ENCODE measurements at places on chromosomes 7 and 10.

- DNase-seq, result no peak
These were observed 9.6 kb downstream of the PKD1L1 start for GRCh38 chr7:47938574-47939165.

DNA sequence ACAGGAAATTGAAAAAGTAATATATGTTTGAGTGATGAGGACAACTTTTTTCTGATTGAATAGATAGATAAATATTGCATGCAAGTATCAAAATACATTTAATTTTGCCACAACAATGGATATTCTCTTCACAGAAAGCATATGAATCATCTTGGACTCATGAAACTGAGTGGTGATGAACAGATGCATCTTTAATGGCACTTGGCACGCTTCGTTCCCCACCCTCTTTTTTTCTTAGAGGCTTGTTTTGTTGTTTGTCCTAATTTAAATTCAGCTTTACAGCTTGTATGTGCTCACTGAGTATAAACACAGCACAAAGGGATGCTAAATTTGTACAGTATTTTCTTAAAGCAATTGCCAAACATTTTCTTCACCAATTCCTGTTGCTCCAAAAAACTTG, 145.0 kb upstream of the YAE1 start:
- DNase-seq, result no peak

GRCh38 chr7:85343484-85343883, 156.6 kb upstream of the SEMA3D start:
- no peak for DNase-seq

DNA sequence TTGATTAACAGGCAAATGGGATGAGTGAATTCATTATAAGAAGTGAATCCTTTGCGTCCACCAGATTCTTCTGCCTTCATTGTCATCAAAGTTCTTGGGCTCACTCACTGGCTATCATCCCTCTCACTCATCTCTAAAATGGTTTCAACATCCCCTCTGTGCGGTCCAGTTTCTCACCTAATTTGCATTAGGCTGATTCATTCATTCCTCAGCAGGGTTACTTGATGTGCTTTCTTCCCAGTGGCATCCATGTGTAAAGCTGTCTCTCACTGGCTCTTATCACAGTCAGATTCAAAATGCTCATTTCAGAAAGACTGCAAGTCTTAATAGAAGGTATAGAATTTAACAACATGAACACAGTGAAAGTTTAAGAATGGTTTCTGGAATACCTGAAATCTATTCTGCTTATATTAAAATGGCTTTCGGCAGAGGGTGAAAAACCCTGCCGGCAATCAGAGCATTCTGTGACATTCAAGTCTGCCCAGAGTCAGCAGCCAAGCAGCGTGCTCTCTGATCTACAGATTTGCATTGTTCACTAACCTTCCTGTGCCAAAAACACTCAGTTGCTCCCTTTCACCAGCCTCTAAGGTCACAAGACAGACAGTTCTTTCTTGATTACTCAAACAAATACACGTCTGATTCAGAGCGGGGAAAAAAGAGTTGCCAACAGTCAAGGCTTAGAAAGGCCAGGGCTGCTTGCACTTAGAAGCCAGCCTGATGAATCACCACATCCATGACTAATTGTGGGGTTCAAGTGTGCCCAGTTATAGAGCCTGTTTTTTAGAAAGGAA, 106.7 kb downstream of the TES start:
- no peak for DNase-seq

DNA sequence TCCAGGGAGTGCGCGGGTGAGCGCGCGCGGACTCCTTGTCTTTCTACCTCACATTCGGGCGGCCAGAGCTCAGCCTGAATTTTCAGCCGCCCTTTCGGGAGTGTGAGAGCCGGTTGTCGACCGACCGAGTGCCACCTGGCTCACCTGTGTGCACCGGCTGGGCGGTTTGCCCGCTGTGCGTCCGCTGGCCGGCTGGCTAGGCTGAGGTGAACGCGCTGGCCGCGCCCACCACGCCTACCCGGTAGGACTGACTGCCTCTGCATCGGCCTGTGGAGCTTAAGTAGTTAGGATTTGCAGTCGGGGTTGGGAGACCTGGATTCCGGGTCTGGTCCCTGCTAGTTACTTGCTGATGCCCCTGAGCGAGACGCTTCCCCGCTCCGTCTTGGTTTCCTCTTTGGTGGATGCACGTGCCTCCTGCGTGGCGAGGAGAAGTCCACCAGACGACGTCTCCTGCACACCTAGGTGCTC, 553 bp downstream of the TSPAN15 start:
- DNase-seq, result no peak

GRCh38 chr7:33062023-33062781, at the start of gene NT5C3A:
Gene NT5C3A, minus strand, starts transcription at chr7:33062776. Its CDS starts 71 bp downstream, at chr7:33062705.
- no peak for DNase-seq

GRCh38 chr10:71837098-71837827, 13.8 kb downstream of the PSAP start:
- DNase-seq, result no peak

- no peak for DNase-seq
These were observed 116.1 kb downstream of the POM121L12 start for GRCh38 chr7:53151496-53151895.

- DNase-seq, result no peak
These were observed 52.6 kb upstream of the CAPZA2 start for GRCh38 chr7:116809636-116810266.

DNA sequence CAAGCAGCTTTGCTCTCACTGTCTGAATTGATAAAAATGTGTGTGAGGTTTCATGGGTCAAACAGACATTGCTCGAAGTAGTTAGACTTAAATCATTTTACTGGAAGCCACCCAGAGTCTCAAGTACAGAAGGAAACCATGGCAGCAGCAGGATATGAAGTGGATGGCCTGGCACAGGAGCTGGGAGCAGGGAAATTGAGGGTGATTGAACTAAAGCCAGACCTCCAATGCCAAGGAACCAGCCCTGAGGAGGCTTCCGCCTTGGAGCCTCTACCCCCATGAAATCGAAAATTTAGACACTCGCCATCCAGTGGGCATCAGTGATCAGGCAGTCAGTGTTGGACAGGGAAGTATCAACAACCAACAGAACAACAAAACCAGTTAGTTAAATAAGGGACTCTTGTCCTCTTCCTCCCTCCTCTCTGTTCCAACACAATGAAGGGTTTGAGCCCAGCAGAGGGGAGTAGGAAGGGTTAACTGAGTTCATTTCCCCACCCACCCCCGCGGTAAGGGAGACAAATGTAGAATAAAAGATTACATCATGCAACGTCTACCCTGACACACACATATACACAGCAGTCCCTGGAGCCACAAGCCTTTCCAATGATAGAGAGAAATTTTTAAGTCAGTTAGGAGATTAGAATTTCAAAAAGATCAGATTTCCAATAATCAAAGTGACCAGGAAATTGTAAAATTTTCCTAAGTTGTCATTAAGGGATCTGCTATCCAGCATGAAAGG, 156.3 kb downstream of the SLC16A9 start:
- DNase-seq, result no peak

- no peak for DNase-seq
These were observed 38.5 kb downstream of the CRTAC1 start for GRCh38 chr10:97991871-97992270.

GRCh38 chr7:121739465-121739864, 133.5 kb upstream of the PTPRZ1 start:
- DNase-seq, result no peak

GRCh38 chr7:91230100-91230499, 34.1 kb upstream of the FZD1 start:
- DNase-seq, result no peak

DNA sequence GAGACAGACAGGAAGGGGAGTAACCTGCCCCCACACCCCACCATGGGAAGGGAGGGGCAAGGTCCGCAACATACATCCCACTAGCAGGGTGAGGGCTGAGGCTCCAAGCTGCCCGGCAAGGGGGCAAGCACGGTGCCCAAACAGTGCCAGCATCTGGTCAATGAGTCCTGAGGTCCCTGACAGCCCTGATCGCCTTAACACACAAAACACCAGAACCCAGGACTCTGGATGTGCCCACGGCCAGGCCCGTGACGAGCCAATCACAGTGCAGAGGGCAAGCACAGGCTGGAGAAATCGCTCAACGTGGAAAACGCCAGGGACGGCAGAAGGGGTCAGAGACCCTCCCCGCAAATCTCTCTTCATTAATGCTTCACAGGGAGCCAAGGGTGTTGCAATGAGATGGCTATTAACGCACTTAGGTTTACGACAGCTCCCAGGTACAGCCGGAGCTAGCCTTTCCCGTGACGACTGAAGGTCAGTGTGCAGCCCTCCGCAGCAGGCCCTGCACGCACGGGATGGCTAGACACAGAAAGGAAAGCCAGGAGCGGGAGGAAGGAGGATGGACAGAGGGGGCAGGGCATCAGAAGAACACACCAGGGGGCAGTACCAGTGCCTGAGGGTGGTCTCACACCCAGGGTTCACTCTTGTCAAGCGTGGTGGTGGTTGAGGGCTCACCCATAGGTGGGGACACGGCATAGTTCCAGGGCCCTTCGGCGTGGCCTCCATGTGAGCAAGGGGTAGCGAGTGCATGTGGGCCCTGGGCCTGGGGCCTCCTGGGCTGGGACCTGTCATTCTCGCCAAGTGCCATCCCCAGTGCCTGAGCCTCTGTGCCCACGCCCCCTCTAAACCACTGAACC, 220.5 kb downstream of the MAD1L1 start:
- DNase-seq, result no peak

DNA sequence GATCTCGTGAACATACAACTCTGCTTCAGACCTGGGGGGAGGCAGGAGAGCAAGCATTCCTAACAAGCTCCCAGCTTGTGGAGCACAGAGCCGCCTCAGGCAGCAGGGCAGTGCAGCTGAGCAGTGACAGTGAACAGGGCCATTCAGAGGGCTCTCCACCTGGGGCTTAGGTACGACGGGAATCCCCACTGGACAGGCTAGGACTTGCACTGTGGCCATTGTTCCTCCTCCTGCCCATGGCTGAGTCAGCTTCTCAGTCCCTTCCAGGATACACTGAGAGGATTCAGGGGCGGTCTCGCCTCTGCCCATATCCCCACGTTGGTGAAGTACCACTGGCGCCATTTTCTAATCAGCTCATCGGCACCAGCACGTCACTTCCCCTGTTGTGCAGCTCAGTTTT, 71.1 kb downstream of the FIGNL1 start:
- no peak for DNase-seq

- DNase-seq, result peak; percentile 78
These were observed 11.8 kb upstream of the RRP12 start for GRCh38 chr10:97412891-97413304.

DNA sequence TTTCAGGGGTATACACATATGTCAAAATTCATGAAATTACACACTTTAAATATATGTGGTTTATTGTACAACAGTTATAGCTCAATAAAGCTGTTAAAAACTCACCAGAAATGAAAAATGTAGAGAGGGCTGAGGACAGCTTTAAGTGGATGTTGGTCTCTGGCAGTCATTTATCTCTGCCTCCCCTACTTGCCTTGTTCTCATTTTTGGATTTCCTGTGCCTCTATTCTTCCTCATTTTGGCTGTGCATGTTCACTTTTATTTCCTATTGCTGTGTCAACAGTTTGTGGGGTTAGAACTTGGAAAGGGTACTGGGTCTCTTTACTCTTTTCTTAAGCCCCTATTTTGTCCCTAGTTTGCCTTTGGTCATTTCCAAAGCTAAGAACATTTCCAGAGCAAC, 18.6 kb upstream of the MEST start:
- DNase-seq, result no peak

Measured in activated CD8-positive, alpha-beta memory T cell treated with anti-CD3 and anti-CD28 coated beads for 24 hours (primary cell).